ENCODE measurements at places on chromosomes 1 and 21. TPM values are rescaled to one million over a fixed set of nuclear protein-coding genes. Genes with fewer than 3 reads are reported as not detected.

Gene TFF1
- total RNA-seq = not detected

Gene HCN3
- total RNA-seq = 0.08 TPM

Gene IL10
- total RNA-seq = not detected

Gene HSF2BP
- 2.3 TPM for total RNA-seq

Gene DHDDS
- 55.7 TPM for total RNA-seq

Gene LCE7A
- total RNA-seq = not detected

Gene CFAP141
- not detected for total RNA-seq

Gene RNF186
- total RNA-seq = not detected

Gene CYP4A11
- total RNA-seq = not detected

Gene AKR7A2
- total RNA-seq = 68.4 TPM

Gene AGTRAP
- 49.4 TPM for total RNA-seq

Gene MAP3K21
- total RNA-seq = 0.18 TPM

Gene SPATA45
- not detected for total RNA-seq

Gene EFHD2
- 11.1 TPM for total RNA-seq

Gene KCNK1
- 2.9 TPM for total RNA-seq

Gene C1orf74
- 2.4 TPM for total RNA-seq

Gene PLD5
- total RNA-seq = under 0.01 TPM

Gene TDRD5
- not detected for total RNA-seq

Gene ROR1
- total RNA-seq = 18.8 TPM

Gene RGSL1
- total RNA-seq = not detected

Gene GNL2
- total RNA-seq = 72.7 TPM

Gene SYDE2
- total RNA-seq = 5.2 TPM

Gene CD247
- total RNA-seq = 0.16 TPM

Gene TTC22
- not detected for total RNA-seq

Gene GBP7
- not detected for total RNA-seq
